ENCODE measurements at places on chromosomes 3 and 15. TPM values are rescaled to one million over a fixed set of nuclear protein-coding genes. Genes with fewer than 3 reads are reported as not detected.

GRCh38 chr3:123285066-123285465 lies 83.3 kb downstream of the SEC22A start:
- no peak for DNase-seq

GRCh38 chr15:75666823-75667501 lies 19.2 kb downstream of the SNX33 start:
- DNase-seq, result no peak

DNA sequence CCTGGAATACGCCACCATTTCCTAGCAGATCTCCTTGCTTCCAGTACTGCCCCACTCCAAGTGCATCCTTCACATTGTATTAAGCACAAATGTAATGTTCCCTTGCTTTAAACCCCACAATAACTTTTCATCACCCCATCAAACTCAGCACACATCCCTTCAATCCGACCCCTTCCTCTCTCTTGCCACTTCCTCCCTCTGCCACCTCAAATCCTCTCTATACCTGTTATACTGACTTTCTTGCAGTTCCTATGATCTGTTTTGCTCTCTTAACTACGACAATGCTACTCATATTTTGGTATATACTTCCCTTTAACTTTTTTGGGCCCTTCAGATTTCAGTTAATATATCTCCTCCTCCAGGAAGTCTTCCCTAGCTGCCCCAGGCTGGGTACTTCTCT lies 14.1 kb downstream of the PARL start:
- DNase-seq, result no peak

Gene IP6K2
- 46.8 TPM for total RNA-seq

Gene NOP10
- total RNA-seq, result 230 TPM

- no peak for DNase-seq
These were observed 165.1 kb downstream of the IL5RA start for GRCh38 chr3:2945121-2945520.

GRCh38 chr3:169923189-169923588 lies 11.8 kb downstream of the SAMD7 start:
- DNase-seq, result no peak

Measured in HT-29 (cell line).